Fibroblast of villous mesenchyme (primary cell): ENCODE measurements at places on chromosomes 13 and 19. TPM values are rescaled to one million over a fixed set of nuclear protein-coding genes. Genes with fewer than 3 reads are reported as not detected.

DNA sequence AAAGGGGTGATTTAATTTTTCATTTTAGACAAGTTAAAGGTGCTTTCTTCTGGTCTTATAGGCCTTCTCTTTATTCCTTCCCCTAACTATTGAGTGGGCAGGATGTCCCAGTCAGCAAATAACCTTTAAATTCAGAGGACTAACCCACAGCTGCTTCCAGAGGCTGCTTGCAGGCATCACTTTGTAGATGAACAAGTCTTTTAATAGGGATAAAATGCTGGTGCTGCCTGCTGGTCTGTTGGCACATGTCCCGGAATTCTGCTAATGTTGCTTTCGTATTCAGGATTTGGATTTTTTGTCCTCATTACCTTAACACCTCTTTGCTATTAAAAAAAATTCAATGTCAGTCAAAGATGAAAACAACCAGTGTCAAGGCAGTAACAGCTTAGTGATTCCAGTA is 132.7 kb upstream of the KL start:
- peak; percentile 34 for DNase-seq

DNA sequence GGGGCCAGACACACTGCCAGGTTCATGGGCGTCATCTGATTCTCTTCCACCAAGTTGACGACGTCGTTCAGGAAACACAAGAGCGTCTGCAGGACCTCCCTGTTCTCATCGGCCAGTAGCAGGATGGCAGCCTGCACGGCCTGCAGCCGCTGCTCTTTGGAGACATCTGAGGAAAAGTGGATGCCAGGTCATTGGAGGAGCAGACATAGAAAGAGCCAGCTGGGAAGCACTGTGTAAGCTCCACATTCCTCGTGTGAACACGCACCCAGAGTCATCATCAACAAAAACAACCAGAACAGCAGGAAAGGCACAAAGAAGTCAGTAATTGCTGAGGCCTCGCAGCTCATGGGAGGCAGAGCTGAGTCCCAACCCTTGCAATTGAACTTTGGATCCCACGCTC is 96.5 kb downstream of the KL start:
- peak; percentile 72 for DNase-seq

OR10H5 gene
- under 0.01 TPM in 1 of 2 replicates, not detected in the other for total RNA-seq

FAM83E gene
- 0.32 and 1.3 TPM in 2 replicates for total RNA-seq

- DNase-seq = peak; percentile 83
These were observed 1.1 kb downstream of the UBXN6 start for GRCh38 chr19:4456476-4456842.

GRCh38 chr19:18932216-18932841 is 8.7 kb downstream of the HOMER3 start:
- peak; percentile 56 for DNase-seq

KLK11 gene
- not detected in 2 replicates for total RNA-seq

CGB8 gene
- total RNA-seq = not detected in 2 replicates

DNA sequence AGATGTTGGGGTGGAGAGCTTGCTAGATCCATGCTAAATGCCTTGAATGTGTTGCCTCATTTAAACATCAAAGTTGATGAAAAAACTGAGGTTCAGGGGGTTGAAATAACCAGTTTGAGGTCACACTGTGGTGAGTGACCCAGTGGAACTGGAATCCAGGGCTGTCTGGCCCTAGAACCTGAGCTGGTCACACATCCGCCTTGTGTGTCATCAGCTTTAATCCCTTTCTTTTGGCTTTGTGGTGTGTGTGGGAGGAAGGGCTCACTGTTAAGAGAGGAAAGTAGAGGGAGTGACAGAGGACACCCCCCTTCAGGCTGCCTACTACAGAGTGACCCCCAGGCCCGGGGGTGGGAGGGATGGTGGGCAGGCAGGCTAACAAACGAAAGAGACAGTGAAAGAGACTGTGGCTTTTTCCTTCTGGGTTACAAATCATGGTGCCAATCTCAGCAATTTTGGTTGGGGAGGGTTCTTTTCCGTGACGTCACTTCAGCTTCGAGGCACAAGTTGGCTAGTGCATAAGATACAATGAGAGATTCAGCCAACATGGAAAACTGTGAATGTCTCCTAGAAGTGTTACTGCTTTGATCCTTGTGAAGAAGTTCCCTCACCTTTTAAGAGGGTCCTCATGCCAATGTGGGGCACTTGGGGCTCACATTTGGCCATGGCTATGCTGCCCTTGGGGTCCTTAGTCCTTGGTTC is 164.9 kb downstream of the DLEU7 start:
- peak; percentile 56 for DNase-seq

DNA sequence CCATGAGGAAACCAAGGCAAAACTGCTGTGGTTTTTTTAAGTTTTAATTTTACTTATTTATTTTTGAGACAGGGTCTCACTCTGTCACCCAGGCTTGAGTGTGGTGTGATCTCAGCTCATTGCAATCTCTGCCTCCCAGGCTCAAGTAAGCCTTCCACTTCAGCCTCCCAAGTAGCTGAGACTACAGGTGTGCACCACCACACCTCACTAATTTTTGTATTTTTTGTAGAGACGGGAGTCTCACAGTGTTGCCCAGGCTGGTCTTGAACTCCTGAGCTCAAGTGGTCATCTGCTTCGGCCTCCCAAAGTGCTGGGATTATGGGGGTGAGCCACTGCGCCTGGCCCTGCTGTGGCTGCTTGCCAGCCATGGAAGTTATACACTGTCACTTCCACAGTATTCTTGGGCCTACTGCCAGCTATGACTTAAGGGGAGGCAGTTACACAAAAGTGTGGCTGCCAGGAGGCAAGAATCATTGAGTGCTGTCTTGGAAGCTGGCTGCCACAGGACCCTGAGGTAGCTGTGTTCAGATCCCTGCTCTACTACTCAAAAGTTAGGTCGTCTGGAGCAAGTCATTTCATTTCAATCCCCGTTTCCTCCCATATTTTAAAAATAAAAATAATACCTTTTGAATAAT is 12.7 kb downstream of the FARP1 start:
- peak; percentile 71 for DNase-seq

ZFR2 gene
- total RNA-seq = not detected in 2 replicates

GRCh38 chr13:51839711-51840540 is 5.1 kb downstream of the TMEM272 start:
- DNase-seq = no peak

- no peak for DNase-seq
These were observed 21.6 kb downstream of the LRRC4B start for GRCh38 chr19:50546527-50547221.

- no peak for DNase-seq
These were observed 159.6 kb upstream of the ATXN8OS start for GRCh38 chr13:69948016-69948415.

- DNase-seq = peak; percentile 15
These were observed 41.7 kb downstream of the TNFSF11 start for GRCh38 chr13:42615691-42616090.

GRCh38 chr19:9362905-9363304 is at the start of gene ZNF177:
Gene ZNF177 (plus strand): TSS chr19:9363013. CDS start chr19:9378312, 15,299 bp downstream.
- no peak for DNase-seq

GRCh38 chr19:50266896-50267295 is 62.3 kb downstream of the KCNC3 start:
- no peak for DNase-seq

- no peak for DNase-seq
These were observed 482.7 kb downstream of the SLITRK6 start for GRCh38 chr13:85316506-85317025.

GRCh38 chr13:80584785-80585184 is 243.9 kb upstream of the SPRY2 start:
- no peak for DNase-seq

GRCh38 chr13:107252428-107252827 is 684.5 kb upstream of the ARGLU1 start:
- DNase-seq = no peak

- no peak for DNase-seq
These were observed 77.2 kb upstream of the PABPC3 start for GRCh38 chr13:25018729-25019115.

DNA sequence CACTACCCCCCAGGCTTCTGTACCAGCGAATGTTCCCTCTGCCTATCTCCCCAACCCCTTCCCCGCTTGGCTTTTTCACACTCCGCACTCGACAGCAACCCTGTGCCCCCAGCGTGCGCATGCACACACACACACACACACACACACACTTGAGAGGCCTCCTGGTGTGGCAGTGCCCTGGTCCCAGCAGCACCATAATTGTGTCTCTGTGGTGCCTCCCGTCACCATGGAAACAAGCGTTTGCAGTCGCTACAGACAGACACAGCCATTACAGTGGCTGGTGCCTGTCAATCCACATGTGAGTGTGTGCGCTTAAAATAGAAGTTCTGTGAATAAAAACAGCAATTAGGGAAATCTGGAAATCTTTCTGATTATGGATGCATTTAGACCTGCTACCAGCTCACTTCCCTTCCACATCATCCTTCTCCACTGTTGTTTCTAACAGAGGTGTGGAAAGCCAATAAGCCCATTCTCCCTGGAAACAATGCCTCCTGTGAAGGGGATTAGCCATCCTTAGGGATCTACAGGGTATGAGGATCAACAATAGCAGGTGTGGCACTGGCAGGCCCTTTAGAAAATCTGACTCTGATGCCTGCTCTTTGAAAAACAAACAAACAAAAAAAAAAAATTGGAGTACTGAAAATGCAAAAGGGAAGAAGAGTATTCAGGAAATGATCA is 146.3 kb downstream of the DCLK1 start:
- DNase-seq = no peak

- DNase-seq = no peak
These were observed 179.4 kb upstream of the TMTC4 start for GRCh38 chr13:100854006-100854405.

HSPH1 gene
- total RNA-seq = 42.2 and 70.8 TPM in 2 replicates
